ENCODE measurements at places on chromosomes 2 and 18.

- DNase-seq, result no peak
Observed at GRCh38 chr2:240155048-240155744, 14.7 kb upstream of the OTOS start.

DNA sequence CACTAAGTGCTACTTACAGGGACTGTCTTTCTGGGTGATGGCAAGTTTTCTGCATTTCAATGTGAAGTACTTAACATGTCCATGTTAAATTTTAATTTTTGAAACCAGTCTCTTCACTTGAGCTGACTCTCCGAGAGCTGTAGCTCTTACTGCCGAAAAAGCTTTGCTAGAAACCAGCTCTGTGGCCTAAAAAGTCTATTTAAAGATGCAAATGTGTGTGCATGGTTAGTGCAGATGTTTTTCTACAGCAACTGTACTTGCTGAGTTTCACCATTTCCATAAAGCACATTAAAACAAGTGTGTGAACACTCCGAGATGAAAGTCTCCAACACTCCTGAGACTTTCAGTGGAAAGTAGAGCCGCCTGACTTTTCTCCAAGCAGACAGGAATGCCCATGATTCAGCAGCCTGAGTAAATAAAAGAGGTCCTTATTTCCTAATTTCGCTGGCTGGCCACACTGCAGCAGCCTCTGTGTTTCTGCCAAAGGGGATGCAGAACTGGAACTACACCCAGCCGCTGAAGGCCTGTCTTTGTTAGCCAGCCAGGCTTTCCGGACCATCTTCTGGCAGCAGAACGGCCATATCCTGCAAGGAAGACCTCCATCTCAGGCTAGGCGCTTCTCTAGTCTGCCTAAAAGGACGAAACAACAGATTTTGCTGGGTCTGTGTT is 121.2 kb downstream of the ZNF521 start:
- no peak for DNase-seq

DNA sequence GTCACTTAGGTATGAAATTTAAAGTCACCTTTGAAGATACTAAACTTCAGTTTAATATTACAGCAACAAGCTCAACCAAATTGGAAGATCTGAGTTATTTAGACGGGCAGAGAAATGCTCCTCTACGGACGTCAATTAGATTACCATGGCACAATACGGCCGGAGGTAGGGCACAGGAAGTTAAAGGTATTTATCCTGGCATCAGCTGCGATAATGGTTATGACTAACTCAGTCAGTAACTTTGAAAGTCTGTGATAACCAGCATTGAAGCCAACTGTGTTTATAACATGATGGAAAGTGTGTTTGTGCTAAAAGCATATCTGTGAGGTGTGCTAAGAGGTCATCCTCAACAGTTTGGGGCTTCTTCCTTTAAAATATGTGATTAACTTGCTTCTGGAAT is 117.3 kb downstream of the WDSUB1 start:
- no peak for DNase-seq

DNA sequence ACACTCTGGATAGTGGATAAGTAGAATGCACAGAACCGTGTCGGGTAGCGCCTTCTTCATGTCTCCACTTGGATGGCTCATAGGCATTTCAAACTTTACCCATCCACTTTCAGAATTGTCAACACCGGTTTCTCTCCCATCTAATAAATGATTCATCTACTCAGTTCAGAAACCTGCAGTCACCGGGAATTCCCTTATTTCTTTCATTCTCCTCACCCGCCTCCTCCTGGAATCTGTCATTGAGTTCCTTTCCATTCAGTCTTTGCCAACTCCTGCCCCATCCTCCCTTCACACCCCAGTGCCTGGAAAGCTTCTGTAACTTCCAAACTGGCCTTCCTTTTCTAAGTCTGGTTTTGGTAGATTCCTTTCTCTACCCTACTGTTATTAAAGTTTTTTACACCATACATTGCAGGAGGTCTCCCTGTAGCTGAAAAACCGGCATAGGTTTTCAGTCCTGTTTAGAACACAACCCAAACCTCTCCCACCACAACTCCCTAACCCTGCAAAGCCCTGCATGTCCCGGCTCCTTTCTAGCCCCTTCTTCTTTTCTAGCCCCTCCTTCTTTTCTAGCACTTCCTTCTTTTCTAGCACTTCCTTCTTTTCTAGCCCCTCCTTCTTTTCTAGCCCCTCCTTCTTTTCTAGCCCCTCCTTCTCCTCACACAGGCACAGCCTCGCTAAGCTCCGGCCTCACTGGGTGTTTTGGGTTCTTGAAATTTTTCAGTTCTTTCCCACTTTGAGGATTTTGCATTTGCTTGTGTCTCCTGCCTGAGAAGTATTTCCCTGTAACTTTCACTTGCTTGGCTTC is 133.9 kb upstream of the KLHL14 start:
- no peak for DNase-seq

DNA sequence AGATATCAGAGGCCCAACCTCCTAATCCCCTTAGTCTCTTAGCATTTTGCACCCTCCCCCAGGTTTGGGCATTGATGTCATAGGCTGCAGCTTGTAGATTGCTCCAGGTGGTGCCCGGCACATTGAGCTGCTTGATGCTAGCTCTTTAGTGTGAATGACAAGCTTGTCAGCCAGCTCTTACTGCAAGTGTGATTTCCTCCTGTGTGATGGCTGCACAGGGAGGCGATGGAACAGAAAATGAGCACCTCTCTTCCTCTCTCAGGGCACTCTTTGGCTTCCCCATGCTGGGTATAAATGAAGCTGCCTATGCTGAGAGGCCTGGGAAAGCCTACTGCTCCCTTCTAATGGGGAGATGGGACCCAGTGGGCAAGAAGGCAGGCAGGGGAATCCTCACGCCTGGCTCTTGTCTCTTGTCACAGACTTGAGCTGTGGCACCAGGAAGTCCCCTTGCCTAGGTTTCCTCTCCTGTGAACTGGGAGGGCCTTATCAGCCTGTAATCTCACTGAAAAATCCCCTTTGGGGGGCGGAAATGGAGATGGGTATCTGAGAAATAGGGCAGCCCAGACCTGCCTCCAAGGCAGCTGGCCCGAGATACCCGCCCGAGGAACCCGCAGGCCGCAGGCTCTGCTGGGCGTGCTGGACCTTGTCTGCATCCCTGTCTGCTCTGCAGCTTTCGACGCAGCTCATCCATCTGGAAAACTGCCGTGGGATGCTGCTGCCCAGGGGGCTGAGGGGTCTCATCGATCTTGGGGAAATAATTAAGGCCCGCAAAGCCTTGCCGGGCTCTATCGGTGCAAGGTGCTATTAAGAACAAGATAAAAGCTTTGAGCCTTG is 163.5 kb upstream of the CXCR4 start:
- DNase-seq, result peak; percentile 45
